Stimulated activated CD4-positive, alpha-beta T cell treated with anti-CD3 and anti-CD28 coated beads, Interleukin-1b, Interleukin-23, amount 100 ng/mL, for 4 hours (primary cell): ENCODE measurements at places on chromosomes 7 and 10.
A peak's percentile ranks its signal among the peaks of the same experiment; 100 is the strongest.

- DNase-seq = no peak
Measured at GRCh38 chr10:95860166-95860940, 47.4 kb upstream of the CC2D2B start.

GRCh38 chr7:120998996-120999565 lies 10.6 kb downstream of the CPED1 start:
- DNase-seq = no peak

- DNase-seq = no peak
Measured at GRCh38 chr7:10192074-10192473, 781.6 kb upstream of the PHF14 start.

DNA sequence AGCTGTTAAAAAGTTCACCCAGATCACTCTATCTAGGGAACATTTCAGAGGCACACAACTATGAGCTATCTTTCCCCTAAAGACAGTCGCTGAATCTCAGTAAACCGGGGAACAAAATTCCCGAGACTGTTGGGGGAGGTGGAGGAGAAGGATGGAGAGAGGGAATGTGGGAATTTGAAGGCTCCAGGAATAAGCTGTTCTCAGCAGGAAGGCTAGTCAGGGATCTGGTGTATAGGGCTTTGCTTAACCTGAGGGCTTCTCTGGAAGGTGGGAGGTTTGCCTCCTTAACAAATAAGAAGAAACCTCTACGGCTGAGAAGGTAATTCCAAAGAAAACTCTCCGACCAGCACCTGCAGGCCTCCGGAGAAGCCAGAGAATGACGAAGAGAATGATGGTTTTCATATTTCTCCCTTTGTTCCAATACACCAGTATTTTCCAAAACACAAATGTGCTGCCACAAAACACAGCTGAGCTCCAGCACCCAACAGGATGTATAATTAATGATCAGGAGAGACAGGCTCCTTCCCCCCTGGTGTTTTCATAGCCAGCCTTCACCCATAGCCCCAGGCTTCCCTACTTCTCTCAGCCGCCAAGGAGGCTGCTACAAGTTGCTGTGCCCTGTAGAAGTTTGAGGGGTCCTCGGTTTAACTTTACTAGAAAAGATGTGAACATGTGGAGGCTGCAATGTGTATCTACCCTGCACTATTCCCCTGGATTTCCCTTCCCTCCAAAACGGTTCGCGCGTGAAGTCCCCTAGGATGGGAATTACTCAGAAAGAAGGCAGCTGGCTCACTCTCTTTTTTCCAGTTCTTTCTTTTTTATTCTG lies 2.0 kb downstream of the KCNMA1 start:
- DNase-seq = no peak

DNA sequence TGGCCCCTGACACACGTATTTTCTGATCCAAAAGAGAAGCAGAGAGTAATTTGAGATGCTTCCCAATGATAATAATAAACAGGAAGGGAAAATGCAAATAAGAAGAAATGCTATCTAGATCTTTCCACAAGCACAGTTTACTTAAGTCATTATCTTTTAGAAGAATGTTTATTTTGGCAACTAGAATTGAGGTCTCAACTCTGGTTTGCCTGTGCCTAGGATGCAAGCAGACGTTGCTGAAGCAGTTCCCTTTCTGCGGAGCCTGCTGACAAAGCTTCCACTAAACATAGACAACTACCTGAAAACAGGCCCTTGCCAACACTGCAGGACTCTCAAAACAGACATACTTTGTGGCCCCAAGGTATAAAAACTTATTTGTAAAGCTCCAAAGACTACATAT lies 315.8 kb upstream of the POM121L12 start:
- no peak for DNase-seq

DNA sequence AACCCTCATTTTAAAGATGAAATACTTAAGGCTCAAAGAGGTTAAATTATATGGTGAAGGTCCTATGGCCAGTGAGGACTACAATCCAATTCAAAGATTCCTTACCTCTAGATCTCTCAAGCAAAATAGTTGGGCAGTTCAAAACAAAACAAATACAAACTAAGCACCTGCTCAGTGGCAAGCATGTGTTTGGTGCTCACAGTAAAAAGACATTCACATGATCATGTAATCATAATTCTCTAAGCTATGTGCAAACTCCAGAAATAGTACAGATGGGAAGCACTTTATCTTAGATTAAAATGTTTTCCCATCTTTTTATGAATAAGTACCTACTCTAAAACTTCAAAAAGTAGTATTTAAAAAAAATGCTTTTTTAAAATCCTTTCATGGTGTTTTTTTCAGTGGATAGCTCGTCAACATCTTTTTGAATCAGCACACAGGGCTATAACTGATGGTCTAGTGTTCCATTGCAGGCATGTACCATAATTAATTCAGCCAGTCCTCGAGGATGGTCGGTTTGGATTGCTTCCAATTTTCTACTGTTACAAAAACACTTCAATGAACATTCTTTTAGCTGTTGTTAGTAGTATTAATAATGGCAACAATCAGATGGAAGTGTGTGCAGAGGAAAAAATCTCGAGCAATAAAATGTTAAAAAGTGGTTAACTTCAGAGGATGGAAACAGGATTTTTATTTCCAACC lies 58.4 kb downstream of the CHCHD3 start:
- no peak for DNase-seq

GRCh38 chr10:60203993-60204618 lies 185.6 kb downstream of the ANK3 start:
- DNase-seq = no peak

DNA sequence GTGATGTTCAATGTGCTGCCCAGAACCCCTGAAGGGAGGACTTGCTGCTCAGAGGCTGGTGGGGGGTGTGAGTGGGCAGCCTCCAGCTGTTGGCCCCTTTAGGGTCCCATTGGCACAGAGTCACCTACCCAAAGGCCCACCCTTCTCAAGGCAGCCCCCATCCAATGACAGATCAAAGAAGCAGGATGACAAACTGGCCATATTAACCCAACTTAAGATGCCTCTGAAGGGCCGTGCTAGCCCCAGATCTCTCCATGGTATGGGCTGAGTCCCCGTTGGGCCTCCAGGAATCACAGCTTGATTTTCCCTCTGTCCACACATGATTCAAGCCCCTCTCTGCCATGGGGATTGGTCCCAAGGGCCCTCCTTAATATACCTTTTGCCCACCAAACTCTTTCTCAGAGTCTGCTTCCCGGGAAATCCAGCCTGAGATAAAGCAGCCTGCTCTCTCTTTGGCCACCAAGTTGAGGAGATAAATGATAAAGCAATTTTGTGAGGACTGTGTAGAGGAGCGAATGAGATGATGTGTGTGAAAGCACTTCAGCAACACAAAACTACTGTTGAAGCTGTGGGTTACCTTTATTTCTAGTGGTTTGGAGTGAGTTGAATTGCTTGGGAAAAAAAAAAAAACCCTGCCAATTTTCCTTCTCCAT lies 38.2 kb upstream of the C10orf71 start:
- no peak for DNase-seq

GRCh38 chr7:47413526-47414341 lies 168.2 kb downstream of the TNS3 start:
- no peak for DNase-seq

GRCh38 chr10:3395041-3395440 lies 222.5 kb upstream of the PITRM1 start:
- DNase-seq = no peak

DNA sequence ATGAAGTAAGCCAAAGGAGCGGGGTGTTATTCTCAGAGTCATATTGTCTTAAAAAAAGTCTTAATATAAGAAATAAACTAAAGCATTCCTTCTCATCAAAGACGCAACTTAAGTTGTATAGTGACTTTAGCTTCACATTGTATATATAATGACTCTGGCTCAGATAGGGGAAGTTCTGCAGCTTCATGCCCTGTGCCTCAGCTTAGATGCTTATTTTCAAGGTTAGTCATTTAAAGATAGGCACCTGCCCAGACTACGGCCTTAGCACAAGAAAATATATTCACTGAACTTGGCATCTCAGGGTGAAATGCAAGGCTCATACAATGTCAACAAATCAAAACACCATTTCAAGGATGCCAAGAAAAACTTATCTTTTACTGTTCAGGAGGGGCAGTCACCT lies 52.8 kb upstream of the DNAJB12 start:
- DNase-seq = no peak

DNA sequence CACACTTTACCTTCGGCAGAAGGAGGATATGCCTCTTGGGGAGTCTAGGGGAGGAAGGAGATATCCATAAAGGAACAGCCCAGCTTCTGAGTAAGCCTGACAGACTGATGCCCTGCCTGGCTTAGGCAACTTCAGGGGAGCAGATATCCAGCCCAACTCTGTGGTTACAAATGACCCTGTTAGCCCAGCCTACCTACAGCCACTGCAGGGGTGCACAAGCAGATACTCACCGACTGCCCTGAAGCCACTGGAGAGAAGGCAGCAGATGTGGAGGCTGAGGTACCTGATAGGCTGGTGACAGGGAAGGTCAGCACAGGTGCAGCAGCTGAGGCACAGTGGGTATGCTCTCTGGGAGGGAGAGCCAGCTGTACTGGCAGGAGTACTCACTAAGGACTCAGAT lies 770.2 kb downstream of the GRID1 start:
- no peak for DNase-seq

DNA sequence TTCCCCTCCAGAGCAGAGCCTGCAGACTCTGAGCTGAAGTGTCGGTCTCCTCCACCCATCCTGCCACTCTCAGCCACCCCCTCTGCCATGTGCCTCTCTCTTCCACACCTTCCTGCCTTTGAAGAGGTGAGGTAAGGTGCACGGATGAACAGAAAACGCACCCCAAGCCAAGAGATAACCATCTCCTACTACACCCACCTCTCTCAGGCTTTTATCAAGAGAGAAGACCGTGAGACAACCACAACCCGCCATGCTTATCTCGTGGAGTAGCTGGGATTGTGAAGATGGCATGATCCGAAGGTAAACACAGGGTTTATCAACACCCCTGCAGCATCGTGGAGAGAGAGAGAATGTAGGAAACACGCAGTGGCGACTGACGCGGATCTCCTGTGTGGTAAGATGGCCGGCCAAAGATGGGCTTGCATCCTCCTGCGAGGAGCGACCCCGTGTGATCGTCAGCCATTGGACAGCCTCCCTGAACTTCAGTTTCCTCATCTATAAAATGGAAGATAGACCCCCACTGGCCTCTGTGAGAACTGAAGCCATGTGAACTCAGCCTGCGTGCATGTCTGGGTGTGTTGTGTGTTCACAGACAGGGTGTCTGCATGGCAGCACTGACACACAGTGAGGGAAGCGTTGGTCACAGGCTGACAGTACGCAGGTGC lies 219.0 kb downstream of the DIP2C start:
- DNase-seq = no peak

DNA sequence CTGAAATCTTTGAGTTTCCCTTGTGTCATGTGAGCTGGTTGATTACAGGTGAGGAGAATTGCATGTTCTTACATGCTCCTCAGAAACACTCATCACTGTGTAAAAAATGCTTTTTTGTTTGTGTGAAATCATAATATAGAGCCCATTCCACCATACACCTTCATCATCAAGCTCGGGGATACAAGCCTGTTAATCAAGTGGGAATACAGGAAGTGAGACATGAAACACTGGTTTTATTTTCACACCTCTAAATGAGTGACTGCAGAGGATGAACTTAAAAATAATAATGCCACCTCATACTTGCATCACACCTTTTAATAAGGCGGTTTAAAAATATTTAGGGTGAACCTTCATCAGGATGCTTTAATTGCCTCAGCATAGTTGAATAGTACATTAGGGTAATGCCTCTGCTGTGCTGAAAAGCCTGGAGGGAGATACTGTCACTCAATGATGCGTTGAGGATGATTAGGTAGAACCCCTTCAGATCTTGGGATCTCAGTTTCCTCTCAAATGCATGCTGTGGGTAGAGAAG lies 164.6 kb downstream of the AUTS2 start:
- DNase-seq = no peak

- DNase-seq = no peak
Measured at GRCh38 chr10:78511324-78512204, 477.9 kb downstream of the RPS24 start.

DNA sequence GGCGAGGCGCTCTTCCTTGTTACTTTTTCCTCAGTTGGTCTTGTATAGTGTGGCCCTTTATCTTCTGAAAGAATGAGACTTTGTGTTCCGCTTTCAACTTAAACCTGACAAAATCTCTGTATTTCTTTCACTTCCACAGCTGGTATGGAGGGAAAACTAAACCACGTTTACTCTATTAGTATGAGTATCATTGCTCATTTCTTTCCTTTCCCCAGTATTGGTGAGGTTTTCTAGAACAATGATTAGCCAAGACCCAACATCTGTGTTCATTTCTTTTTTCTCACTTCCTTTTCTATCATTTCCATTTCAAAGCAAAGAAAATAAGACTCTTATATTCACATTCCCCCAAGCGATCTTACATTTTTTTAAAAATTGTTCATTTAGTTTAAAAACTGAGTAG lies 165.3 kb downstream of the PAXIP1 start:
- no peak for DNase-seq

DNA sequence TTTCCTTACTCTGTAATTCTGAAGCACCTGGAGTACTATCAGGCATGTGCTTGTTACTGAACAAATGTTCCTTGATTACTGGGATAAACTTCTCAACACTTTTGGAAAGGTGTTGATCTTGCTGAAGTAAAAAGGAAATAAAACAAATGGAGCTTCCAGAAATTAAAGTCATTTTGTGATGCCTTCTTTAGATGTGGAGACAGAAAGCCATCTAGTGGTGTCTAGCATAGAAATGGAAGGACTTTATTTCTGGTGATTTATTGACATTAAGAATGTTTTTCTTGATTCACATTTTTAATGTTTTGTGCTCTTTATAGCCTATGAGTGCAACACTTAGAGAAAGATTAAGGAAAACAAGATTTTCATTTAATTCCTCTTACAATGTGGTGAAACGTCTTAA lies 1.4 kb downstream of the SFR1 start:
- no peak for DNase-seq

DNA sequence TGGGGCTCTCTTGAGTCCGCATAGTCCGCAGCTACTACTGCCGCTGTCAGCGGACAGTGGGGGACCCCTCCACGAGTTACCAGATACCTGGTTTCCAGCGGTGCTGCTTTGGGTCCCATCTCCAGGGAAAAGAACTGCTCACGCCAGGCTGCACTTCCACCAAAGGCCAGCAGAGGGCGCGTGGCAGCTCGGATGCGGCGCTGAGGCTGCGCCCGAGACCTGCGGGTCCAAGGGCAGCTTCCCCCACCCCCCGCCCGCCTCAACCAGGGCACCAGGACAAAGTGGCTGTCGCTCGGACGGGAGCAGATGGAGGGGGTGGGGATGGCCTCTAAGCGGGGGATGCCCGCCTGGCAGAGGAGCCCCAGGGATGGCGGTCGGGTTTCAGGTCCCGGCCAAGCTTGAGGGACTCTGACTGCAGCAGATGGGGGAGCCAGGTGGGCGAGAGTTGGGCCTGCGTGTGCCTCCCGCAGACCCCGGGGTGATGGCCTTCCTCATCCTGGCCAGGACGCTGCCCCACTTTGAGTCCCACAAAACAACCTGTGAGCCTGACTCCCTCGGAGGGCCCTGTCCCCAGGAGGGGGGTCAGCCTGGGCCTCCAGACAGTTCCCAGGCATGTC lies 23.8 kb upstream of the ZNF735 start:
- DNase-seq = peak; percentile 29
